Stimulated activated CD4-positive, alpha-beta T cell treated with anti-CD3 and anti-CD28 coated beads, TNF-alpha, amount 100 ng/mL, for 24 hours (primary cell): ENCODE measurements at places on chromosomes 6 and 20.

DNA sequence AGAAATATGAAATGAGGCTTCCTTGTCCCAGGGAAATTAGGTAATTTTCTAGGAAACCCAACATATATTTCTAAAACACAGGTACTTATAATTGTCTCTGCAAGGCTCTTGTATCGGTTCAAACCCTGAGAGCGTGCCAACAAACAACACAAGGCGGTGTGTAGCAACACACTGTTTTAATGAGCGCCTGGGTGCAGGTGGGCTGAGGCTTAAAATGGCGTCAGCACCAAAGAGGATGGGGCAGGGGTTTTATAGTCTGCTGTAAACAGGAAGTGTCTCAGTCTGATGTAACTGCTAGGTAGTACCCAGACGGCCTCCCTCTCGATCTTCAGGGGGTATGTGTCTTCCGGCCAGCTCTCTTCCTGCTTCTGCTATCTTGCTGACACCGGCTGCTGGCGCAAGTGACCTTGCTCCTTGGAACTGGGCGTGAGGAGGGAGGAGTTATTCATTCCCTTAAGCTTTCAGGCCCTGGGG is 69.7 kb downstream of the EPB41L2 start:
- no peak for DNase-seq

DNA sequence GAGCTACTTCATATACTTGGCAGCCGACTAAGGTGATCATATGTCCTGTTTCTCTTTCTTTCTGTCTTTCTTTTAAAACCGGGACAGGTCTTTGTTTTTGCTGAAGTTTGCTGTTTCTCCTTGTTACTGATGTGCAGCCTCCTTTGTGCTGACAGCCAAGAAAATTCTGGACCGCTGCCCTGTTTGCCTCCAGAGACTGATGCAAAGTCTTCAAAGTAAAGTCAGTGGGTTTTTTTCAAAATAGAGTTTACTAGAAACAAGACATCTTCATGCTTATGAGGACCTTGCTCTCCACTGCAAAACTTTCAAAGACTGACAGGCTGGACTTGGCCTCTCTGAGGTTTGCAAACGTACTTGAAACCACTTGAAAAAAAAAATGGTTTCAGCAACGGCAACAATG is 510.5 kb upstream of the MAP3K7 start:
- no peak for DNase-seq

- no peak for DNase-seq
These were observed 129.4 kb upstream of the RIN2 start for GRCh38 chr20:19628570-19629134.

GRCh38 chr20:44886266-44886651 is 754 bp downstream of the YWHAB start:
- no peak for DNase-seq

DNA sequence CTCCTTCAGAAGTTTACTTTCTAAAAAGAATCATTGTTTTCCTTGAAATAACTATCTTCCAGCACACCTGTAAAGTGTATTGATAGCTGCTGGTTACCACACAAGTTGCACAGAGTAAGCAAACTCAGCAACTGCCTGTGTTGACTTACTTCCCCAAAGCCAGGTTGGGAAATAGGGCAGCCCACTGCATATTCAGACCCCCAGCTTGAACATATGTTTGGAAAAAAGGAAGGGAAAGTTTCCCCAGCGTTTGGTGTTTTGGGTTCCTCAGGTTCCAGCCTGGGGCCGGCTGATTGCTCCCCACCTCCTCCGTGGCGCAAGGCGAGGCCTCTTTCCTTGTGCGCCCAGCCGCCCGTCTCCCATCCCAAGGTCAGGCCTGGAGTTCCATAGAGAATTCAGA is 70.1 kb upstream of the QKI start:
- DNase-seq: no peak

- no peak for DNase-seq
These were observed 2.3 kb upstream of the BMP6 start for GRCh38 chr6:7723554-7723953.

DNA sequence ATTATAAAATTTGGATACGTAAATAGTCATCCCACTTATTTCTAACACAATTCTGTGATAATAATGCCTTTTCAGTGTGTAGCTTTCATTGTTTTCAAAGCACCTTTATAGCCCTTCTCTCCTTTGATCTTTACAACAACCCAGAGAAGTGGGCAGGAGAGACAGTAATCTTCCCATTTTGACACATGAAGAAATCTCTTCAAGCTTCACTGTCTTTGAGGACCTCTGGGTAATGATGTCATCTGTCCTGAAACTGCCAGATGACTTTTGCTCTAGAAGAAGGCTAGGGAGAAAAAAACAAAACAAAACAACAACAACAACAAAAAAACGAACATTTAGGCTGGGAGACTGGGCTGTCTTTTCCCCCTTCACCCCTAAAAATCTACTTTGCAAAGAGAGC is 203.0 kb downstream of the KCNQ5 start:
- no peak for DNase-seq

GRCh38 chr6:131362696-131363095 is 210.3 kb upstream of the ARG1 start:
- no peak for DNase-seq

DNA sequence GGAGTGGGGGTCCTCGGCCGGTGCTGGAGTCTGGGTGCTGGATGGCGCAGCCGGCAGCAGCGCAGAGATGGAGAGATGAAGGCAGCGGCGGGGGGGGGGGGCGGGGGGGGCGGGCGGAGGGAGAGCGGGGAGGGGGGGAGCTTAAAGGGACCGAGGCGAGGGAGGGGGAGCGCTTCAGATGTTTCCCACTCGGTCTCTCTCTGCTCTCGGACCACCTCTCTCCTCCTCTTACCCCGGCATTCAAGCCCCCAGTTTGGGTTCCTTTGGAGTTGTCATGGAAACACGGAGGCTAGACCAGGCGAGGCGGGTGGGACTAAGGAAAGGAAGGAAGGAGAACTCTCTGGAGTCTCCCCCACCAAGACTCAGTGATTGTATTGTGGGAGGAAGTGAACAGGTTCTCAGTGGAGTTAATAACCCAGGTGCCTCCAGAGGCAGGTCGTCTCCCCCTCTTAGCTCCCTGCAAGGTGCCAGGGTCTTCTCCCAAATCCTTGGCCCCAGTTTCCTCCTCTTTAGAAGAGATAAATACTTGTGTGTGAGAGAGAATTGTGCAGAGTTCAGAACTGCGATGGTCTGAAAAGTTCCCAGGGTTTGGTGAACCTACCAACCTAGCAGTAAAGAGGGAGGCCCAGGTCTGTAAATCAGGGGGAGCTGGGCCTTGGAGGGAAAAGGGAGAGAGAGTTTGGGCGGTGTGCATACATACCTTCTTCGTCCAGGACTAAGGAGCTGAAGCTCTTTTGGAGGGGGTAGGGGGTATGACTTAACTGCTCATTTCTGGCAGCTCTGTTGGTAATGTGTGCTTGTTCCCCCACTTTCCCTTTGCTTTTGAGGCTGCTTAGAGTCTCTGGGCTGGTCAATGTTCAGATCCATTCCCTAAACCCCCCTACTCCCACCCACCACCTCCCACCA is at the start of gene PRRT1:
Gene PRRT1, minus strand, starts transcription at position 77 of the 906 bp plus-strand sequence. CDS start 112 bp downstream, outside the sequence.
- no peak for DNase-seq

- DNase-seq: no peak
These were observed 4.5 kb downstream of the ZDHHC14 start for GRCh38 chr6:157385482-157385881.

DNA sequence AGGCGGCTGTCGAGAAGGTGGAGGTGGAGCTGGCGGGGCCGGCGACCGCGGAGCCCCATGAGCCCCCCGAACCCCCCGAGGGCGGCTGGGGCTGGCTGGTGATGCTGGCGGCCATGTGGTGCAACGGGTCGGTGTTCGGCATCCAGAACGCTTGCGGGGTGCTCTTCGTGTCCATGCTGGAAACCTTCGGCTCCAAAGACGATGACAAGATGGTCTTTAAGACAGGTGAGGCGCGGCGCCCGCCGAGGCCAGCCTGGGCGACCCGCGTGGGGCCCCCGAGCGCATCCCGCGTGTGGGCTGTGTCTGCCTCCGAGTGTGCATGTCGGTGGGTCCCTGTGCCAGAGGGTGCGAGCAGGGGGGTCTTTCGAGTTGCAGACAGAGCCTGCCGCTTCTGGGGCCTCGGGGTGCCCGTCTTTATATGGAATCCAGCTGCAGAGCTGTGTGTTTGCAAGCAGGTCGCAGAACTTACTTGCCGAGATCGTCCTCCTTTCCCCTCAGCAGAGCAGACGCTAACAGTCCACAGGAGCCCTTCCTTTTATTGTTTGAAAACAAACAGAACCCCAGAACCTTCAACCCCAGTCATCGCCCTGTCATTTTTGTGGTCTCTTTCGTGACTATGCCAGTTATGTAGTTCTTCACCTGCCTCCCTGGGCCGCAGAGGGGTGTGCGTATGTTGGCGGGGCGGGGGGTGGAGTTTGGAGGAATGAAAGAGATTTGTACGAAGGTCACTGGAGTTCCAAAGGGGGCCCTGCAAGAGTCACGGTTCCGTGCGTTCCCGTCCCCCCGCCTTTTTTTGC is 766 bp downstream of the SLC16A10 start:
- peak; percentile 70 for DNase-seq

GRCh38 chr6:10633216-10633615 is 61.2 kb downstream of the C6orf52 start:
- no peak for DNase-seq

DNA sequence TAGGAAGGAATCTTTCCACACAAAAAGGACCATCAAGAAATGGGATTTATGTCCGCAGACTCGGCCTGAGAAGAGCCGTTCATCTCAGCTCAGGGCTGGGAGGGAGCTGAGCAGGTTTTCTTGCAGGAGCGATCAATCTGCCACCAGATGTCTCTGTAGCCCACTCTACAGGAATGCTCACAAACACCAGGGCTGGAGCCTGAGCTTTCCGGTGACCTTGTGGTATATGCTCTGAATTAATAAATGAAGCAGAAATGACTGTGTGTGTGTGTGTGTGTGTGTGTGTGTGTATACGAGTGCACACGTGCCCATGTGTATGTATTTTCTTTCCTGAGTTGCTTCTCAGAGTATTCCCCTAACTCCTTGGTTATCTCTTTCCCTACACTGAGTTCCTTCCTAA is 12.0 kb downstream of the CD83 start:
- DNase-seq: no peak

DNA sequence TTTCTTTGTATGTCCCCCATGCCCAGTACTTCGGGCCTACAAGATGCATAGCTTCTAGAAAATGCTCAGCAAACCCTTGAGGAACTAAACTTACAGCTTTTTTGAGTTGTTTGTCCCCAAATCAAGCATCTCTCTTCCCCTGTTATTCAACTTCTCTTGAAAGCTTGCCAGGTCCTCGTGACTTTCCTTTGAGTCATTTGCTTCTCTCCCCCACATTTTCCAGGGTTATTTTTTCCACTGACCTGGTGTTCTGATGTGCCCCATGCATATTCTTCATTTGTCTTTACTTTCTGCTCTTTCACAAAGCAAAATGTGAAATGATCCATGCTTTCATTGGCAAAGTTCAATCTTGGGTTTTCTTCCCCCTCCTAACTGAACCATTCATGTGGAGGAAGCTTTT is 204.8 kb downstream of the TFAP2A start:
- DNase-seq: no peak

DNA sequence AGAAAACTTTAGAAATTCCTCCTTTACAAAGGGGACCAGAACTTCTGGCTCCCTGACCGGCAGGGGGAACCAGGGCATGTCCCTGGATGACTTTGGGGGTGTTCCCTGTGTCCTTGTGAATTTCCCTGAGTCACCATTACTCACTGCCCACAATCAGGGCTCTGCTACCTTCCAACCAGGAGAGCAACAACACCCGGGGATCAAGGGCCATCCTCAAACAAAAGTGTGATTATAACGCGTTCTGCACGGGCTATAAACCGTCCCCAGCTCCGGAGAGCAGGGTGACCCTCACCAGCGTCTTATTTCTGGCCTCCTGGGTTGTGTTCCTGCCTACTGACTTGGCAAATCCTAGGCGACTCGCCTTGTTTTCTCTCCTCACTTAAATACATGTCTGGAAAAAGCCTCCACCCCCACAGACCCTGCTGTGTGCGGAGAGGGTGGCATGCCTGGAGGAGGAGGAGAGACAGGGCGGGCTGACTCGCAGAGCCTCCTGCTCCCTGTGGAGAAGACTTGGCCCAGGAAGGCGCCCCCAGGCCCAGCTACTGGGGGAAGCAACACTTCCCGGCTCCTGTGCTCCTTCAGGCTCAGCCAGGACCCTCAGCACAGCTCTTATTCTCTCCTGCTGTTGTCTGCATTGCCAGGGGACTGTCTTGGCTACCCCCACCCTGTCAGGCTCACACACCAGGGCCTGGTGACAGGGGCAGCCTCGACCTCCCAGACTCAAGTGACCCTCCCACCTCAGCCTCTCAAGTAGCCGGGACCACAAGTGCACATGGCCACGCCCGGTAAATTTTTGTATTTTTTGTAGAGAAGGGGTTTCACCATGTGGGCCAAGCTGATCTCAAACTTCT is 54.1 kb downstream of the FGD2 start:
- DNase-seq: no peak

GRCh38 chr6:24332317-24332716 is 25.5 kb downstream of the DCDC2 start:
- DNase-seq: no peak

- no peak for DNase-seq
These were observed 5.4 kb downstream of the PPDPF start for GRCh38 chr20:63525971-63526370.

DNA sequence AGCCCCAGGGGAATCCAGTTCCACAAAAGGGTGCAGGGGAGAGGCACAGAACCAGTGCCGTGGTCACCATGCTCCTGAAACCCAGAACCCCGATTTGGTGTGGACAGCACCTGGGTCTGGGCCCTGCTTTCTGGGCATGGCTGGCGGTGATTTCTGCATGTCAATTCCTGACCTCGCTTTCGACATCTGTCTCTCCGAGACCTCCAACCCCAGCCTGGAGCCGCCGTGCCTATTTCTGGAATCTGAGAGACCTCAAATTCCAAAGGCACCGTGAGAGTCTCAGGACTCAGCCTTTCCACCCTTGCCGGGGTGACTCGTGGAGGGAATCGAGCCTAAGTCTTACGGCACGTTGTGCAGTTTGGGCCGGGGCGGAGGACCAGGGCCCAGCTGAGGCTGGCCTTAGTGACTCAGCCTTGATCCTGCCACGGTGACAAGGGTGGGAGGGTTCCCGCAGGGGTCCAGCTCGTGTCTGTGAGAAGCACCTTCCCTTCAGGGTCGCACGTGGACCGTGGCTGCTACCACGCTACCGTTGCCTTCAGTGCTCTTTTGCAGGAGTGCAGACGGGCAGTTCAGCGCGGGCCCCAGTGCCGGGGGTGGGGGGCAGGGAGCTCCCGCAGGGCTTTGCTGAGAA is 133.7 kb downstream of the PXDC1 start:
- DNase-seq: no peak

DNA sequence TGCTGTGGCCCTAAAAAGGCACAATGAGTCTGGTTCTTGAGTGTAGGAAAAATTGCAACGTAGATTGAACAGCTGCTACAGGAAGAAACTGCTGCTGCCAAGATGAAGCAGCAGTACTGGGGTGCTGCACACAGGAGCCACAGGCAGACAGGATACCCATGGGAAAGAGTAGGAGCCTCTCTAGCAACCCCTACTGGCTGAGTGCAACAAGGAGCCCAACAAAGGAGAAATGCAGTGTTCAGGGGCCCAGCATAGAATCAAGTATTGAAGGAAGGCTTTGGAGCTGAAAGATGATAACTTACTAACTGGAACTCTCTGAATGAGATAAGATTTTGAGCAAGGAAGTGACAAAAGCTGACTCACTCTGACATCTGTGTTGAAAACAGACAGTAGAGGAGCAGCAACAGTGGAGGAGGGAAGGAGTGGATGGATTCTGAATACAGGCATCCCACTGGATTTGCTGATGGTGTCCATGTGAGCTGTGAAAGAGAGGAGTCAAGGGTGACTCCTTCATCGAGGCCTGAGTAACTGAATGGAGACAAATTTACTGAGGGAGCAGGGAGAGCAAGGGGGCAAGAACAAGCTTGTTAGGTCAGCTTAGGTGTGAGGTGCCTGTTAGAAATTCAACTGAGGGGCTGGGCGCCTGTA is 534.7 kb upstream of the JARID2 start:
- peak; percentile 59 for DNase-seq
